ENCODE measurements at places on chromosomes 12 and 14.

GRCh38 chr14:106551265-106551664 is 1024.9 kb downstream of the TMEM121 start:
- no peak for DNase-seq

DNA sequence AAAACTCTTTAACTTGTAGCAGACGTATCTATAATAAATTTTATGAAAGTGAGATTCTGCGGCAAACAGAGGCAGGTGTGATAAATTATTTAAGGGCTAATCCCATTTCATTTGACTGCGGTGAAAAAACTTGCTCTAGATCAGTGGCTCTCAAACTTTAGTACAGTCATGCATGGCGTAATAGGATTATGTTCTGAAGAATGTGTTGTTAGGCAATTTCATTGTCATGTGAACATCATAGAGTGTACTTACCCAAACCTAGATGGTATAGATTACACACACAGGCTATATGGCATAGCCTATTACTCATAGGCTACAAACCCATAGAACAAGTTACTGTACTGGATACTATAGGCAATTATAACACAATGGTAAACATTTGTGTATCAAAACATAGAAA is 83.7 kb downstream of the HEATR5A start:
- peak; percentile 48 for DNase-seq

DNA sequence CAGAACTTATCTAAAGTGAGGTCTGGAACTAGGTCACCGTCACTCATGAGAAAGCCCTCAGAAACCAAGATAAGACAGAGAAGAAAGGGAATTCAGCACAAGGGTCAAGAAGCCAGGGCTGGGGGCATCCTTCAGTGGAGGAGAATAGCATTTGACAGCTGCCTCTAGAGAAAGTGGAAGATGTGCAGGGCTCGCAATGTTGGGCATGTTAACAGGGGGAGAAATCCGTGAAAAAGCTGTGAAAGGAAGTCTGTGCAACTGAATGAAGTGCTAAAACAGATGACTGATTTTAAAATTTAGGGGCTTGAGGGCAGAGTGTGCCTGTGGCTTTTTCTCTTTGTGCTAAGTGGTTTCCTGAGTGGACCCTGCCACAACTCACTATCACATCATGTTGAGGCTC is 97.7 kb upstream of the IFNG-AS1 start:
- DNase-seq = no peak

- DNase-seq = peak; percentile 99
Observed at GRCh38 chr12:50246873-50247612, 36.3 kb downstream of the LIMA1 start.

DNA sequence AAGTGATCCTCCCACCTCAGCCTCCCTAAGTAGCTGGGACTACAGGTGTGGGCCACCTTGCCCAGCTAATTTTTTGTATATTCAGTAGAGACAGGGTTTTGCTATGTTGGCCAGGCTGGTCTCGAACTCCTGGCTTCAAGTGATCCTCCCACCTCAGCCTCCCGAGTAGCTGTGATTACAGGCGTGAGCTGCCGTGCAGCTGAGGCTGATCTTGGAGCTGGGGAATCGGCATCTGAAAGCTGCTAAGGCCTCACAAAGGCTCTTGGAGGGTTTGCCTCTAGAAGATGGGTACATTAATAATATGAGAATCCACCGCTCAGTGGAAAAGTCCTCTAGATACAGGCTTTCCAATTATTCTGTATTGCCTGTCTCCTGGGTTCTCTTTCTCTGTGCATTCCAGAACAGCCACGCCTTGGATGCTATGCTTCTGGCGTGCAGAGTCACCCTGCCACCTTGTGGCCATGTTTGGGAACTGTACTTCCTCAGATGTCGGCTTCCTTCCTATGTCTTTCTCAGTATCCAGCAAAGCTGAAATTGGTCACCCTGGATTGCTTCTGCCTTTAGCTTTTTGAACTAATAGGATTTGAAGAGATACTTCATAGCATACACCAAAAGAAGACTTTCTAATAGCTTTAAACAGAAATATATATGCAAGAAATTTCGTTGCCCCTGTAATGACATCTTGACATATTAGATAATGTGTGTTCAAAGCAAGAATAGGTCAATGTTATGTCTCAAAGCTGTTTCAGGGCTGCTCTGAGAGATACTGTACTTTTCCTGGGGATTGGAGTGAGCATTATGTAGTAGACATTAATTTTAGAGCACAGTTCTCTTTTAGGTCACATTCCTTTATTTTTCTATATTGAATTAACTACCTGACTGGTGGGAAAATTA is 75.4 kb downstream of the SNAPC1 start:
- DNase-seq = peak; percentile 72

GRCh38 chr12:109714913-109715244 is 1.3 kb downstream of the FAM222A start:
- DNase-seq = no peak

- DNase-seq = peak; percentile 21
Observed at GRCh38 chr12:53538209-53538689, 31.0 kb upstream of the NPFF start.

GRCh38 chr12:105804591-105805265 is 334.0 kb downstream of the NUAK1 start:
- no peak for DNase-seq

GRCh38 chr12:67193704-67194103 is 75.5 kb upstream of the CAND1 start:
- DNase-seq = peak; percentile 33

DNA sequence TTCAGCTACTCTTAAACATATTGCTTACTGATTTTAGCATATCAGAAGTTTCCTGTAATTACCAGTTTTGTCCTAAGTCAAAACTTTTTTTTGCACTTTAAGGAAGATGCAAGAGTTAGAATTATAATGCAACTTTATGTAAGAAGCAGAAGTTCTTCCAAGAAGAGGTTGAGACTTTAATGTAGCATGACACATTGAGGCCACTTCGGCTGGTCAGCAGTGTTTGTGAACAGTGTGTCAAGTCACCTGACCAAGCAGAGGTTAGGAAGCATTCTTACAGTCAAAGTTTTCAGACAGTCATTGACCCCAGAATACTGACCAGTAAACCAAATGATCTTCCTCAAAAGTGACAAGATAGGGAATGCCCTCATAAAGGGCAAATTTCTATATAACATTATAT is 15.2 kb downstream of the FGFR1OP2 start:
- DNase-seq = no peak

DNA sequence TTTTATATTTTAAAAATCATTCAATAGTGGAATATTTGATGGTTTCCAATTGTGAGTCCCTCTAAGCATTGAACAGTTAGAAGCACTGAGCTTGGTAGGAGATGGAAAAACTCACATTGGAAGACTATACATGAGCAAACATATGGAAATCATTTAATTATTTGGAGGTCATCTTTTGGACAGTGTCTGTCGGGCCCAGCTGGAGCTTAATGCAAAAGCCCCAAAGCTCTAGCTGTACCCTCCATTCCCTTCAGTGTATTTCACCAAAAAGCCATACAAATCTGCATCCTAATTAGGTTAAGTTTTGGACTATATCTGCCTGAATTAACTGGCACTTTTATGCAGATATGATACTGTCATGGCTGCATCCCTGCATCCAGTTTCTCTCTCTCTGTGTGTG is 365.7 kb downstream of the FLRT2 start:
- DNase-seq = no peak

- no peak for DNase-seq
Observed at GRCh38 chr14:62347562-62348011, 585.4 kb downstream of the SNAPC1 start.

GRCh38 chr12:57489157-57489641 is 1.3 kb downstream of the MARS1 start:
- DNase-seq = peak; percentile 24

- no peak for DNase-seq
Observed at GRCh38 chr12:51661836-51662235, 70.8 kb downstream of the SCN8A start.

DNA sequence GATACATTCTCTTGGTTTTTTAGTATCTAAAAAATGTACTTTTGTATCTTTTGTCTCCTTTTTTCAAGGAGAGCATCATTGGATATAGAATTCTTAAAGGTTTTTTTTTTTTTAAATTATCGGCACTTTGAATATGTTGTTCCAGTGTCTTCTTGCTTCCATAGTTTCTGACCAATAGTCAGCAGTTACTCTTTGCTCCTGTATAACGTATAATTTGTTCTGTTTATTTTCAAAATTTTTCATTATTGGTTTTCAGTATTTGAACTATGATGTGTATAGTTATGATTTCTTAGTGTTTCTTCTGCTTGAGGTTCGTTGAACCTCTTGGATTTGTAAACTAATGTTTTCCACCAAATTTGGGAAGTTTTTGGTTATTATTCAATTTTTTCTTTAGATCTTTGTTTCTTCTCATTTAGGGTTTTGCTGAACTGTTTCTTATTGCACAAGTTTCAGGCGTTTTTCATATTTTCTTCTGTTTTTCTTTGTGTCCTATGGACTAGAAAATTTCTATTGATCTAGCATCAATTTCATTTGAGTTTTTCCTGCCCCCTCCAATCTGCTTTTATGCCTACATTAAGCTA is 93.9 kb downstream of the PLBD1 start:
- DNase-seq = peak; percentile 10

GRCh38 chr14:90612801-90613200 is 203.4 kb downstream of the TTC7B start:
- DNase-seq = no peak

DNA sequence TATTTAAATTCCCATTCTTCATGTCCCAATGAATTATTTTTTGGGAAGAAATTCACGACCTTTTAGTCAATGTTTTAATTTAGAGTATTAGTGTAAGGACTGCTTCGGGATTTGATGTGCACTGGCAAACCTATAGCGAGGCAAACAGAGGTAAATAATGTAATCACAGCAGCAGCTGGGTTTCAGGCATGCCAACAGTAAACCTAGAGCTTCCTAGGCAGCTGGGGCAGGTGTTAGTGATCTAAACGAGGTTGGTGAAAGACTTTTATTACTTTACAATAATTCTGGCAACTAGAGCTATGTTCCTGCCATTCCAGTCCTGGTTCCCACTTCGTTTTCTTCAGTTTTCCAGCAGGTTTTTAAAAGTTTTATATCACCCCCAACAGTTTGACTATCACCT is 1036.4 kb upstream of the FOXG1 start:
- no peak for DNase-seq

- DNase-seq = no peak
Observed at GRCh38 chr12:71431991-71432390, 7.6 kb upstream of the LGR5 start.

DNA sequence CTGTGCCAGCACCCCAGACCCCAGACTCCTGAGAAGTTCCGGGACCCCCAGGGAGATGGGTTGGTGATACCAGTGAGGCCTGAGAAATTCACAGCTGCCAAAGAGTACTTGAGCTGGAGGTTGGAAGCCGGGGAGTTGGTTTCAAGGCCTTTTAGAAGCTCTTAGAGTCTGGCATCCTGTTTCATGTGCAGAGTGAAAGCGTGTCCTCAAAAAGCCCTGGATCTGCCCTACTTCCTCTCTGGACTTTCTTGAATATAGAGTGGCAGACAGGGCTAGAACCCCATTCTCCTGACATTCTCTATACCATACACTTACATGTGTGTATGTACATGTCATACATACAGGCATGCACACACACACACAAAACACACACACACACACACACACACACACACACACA is 31.3 kb upstream of the PPM1A start:
- no peak for DNase-seq

GRCh38 chr12:116140529-116140928 is 137.0 kb downstream of the MED13L start:
- no peak for DNase-seq

DNA sequence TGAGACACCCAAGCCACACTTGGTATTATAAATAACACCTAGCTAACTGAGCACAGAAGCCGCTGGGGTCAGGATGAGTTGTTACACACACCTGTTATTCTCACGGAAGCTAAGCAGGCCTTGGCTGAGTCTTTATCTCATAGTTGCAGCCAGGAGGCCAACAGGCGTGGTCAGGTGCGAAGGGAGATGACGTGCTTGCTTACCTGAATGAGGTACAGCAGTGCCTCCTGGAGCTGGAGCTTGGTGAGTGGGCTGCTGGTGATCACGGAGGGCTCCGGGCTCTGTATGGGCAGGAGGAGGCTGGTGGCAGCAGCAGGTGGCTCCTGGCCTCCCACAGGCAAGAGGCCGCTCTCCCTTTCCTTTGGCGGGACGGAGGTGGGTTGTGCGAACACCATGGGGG is 30.4 kb upstream of the CACNA2D4 start:
- no peak for DNase-seq

GRCh38 chr12:2386566-2386965 is 333.8 kb downstream of the CACNA1C start:
- DNase-seq = no peak

DNA sequence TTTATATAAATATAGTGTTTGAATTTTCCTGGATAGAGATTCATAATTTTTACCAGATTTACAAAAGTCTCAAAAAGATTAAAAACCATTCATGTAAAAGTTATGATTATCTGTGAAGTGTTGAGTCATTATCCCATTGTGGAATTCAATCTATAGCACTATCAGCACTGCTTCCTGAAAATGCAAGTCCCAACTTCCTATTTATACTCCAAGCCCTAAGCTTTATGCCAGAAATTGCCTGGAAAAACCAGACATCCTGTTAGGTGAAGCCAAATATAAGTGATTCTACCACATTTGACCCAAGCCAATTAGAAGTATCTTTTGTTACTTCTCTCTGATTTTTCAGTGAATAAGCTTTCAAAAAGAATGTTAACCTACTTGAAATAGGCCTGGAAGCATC is 129.1 kb downstream of the GPR135 start:
- DNase-seq = no peak

GRCh38 chr12:4962539-4963486 is 53.1 kb downstream of the KCNA1 start:
- peak; percentile 55 for DNase-seq

GRCh38 chr14:103867523-103867953 is 20.2 kb upstream of the PPP1R13B start:
- no peak for DNase-seq

DNA sequence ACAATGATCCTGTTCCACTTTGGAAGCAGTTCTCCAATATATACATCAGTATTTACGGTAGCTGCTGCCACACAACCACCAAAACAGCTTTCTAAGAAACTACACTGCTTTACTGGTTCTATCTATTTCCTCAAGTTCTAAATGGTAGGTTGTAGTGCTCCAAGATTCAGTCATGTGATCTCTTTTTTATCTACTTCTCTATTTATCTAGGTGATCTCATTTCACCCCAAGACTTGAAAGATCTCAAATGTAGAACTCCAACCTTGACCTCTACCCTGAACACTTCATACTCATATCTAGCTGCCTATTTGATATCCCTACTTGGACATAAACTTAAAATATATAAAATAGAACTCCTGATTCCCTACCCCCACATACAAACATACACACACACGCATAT is 133.9 kb upstream of the RAP1B start:
- DNase-seq = no peak

DNA sequence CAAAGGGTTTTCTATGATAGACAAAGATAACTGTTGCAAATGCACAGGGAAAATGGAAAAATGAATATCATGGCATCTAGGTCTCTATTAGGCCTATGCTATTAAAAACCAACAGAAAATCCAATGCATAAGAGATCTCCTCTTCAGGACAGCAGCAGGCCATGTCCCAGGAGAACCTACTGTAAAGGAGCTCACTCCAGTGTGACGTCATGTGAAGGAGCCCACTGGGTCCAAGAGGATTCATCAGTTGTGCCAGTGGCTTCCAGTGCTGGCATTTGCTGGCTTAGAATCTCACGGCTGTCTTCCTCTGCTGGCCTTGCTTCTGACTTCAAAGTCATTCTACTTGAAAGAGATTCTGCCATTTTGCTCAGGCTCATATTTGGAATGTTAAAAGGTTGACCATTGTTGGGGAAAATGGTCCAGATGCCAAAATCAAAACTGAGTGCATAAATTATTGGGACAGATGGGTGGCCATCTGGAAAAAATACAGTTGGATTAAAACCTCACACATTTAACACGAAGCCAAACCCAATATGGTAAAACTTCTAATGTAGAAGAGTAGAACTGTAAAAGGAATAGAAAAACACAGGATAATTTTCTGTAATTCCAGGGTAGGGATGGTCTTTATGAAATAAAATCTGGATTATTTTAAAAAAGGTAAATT is 75.4 kb upstream of the ARID2 start:
- no peak for DNase-seq

Data from fibroblast of skin of abdomen (primary cell).